ENCODE measurements at places on chromosomes 16 and 17.

GRCh38 chr16:82638095-82638798 lies 11.5 kb downstream of the CDH13 start:
- no peak for DNase-seq

DNA sequence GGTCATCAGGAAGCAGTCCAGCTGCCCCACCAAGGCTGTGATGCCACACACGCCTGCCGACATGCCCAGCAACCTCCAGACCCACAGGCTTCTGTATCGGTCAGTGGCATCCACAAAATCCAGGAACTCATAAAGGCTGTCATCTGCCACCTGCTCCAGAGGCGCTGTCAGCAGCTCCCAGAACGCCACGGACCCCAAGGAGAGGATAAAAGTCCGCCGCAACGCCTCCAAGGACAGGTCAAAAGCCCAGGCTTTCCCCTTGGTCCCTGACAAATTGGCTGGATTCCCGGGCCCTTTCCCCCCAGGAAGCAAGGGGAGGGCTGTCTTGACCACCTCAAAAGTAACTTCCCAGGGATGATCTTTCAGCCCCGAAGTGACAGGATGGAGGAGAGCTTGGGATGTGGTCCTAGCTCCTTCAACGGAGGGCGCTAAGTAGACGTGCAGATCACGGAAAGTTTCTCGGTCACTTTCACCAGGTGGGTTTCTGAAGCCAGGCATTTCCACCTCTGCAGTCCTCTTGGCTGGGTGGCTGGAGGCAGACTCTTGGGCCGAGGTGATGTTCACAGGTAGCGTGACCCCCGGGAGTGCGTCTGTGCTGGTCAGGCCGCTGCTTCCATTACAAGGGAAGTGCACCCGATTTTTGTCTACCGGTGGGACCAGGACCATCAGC lies 854 bp downstream of the MFSD6L start:
- no peak for DNase-seq

DNA sequence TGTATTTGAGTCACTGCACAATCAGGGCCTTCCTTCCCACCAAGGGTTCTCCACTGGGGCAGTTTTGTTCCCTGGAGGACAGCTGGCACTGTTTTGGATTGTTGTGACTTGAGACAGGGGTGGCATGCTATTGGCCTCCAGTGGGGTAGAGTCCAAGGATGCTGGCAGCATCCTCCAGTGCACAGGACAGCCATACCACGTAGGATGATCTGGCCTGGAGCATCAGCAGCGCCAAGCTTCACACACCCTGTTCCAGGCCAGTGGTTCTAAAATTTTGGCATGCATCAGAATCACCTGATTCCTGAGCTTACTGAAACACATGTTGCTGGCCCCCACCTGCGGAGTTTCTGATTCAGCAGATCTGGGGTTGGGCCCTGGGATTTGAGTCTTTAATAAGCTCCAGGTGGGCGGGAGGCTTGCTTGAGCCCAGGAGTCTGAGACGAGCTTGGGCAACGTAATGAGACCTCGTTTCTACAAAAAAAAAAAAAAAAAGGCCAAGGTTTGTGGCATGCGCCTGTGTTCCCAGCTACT lies 83.2 kb downstream of the MGAT5B start:
- DNase-seq, result no peak

GRCh38 chr16:8505327-8505991 lies 84.9 kb downstream of the TMEM114 start:
- DNase-seq, result peak; percentile 3

DNA sequence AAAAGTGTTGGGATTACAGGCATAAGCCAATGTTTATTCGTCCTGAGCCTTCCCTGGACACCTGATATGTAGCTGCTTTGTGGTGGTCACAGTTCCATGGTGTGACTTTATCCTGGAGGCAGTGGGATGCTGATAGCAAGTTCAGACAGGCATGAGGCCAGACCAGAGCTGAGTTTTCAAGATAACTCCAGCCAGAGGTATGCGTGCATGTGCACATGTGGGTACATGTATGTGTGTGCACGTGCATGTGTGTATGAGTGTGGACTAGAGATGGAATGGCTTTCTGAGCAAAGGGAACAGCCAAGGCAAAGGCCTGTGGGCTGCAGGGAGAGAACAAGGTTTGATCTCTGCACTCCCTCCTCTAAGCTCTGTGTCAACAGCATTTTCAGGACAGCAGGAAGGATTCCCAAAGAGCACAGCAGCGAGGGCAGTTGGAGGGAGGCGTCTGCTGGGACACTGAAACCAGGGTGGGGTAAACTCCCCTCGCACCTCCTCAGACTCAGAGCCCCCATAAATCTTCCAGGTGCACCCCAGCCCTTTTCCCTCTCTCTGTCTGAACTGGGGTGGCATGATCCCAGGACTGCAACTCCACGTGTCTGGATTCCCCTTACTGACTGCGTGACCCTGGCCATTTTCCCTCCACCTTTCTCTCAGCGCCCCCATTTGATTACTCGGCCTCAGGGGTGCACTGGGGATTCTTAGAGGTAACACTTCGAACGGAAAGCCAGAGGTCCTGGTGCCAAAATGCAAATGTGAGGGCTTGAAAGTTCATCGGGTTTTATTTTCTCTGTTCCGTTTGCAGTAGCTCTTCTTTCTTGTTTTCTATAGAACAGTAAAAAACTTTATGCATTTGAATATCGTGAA lies 15.3 kb downstream of the NLRC5 start:
- no peak for DNase-seq

DNA sequence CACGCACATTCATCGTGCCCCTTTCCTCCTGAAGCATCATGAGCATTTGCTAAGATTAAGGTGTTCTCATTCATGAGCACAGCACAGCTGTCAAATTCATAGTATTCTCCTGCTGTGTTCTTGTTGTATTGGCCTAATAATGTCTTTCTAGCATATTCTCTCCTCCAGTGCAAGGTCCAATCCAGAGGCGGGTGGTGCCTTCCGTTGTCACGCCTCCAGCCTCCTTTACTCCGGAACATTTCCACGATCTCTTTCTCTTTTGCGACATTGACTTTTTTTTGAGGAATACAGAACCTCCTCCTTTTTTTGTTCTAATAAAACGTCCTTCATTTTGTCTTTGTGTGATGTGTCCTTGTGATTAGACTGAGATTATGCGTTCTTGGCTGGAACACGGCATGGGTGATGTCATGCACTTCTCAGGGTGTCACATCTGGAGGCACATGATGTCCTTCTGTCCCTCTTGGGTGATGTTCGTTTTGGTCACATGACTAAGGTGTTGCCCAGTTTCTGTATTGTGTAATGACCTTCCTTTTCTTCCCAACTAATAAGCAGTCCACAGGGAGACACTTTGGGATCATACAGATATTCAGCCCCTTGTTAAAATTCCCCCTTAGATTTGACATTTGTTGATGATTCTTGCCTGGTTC lies 66.3 kb downstream of the CLEC16A start:
- no peak for DNase-seq

- no peak for DNase-seq
Observed at GRCh38 chr17:72318131-72318530, 197.3 kb downstream of the SOX9 start.

- peak; percentile 52 for DNase-seq
Observed at GRCh38 chr16:4142268-4142667, 26.0 kb upstream of the ADCY9 start.

GRCh38 chr16:67893743-67894399 lies 817 bp downstream of the PSKH1 start:
- DNase-seq, result no peak

DNA sequence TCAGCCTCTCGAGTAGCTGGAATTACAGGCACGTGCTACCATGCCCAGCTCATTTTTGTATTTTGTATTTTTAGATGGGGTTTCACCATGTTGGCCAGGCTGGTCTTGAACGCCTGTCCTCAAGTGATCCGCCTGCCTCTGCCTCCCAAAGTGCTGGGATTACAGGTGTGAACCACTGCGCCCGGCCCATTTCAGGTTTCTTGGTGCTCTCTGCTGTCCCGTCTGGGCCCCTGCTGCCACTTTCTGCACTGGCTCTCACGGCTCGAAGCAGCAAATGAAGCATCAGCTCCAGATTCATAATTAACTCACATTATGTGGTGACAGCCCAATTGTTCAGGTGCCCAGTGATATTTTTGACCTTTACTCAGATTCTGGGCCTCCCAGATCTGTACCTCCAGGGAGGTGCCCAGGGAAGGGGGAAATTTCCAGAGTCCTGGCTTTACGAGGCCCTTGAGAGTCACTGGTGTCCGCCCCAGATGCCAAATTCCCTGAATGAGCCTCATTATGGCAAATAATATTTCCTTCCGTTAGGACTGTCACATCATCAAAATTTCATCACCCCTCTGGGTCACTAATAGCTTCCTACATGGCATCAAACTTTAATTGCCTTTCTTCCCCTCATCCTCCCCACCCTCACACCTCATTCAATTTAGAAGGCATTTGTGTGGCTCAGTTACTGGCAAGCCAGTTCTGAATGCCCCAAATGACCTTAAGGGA lies 9.0 kb downstream of the SDK2 start:
- DNase-seq, result no peak

- peak; percentile 67 for DNase-seq
Observed at GRCh38 chr17:50681263-50682200, 26.2 kb downstream of the ANKRD40 start.

- no peak for DNase-seq
Observed at GRCh38 chr17:37430051-37430627, 23.5 kb downstream of the TADA2A start.

GRCh38 chr17:72439893-72440502 lies 319.2 kb downstream of the SOX9 start:
- no peak for DNase-seq

- DNase-seq, result peak; percentile 9
Observed at GRCh38 chr17:29929006-29929532, 959 bp downstream of the SSH2 start.

DNA sequence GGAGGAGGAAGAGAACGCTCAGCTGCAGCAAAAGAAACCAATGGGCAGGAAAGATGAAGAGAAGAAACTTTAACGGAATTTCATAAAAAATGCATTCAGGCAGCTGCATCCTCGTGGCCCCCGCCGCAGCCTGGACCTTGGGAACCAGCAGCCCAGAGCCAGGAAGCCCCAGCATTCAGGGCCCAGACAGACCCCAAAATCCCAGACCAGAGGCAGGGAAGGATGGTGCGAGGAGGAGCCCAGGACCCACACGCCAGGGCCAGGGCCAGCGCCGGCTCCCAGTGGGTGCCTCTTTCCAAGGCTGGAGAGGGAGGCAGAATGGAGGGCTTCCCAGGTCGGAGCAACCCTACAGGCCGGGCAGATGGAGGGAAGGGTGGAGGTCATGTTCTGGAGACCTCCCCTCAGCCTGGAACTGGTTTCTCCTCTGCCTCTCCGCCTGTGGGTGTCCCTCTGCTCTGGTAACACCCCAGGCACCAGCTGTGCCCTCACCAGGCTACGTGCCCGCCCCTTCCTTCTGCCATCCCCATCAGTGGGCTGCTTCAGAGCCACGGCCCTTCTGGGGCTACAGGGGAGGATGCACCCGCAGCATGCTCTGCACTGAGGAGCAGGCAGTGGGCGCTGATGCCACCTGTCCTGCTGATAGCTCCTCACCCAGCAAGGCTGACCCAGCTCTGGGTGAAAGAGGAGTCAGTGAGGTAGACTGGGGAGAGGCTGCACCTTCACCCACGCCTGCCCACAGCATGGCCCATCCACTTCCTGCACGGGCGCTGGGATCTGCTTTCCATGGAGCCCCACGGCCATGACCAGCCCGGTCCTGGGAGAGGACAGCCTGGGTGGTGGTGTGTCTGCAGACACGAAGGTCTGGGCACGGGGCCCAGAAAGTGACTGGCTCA lies 1.2 kb upstream of the MIF4GD start:
- DNase-seq, result no peak

GRCh38 chr17:43680461-43680860 lies 18.7 kb upstream of the MEOX1 start:
- no peak for DNase-seq

DNA sequence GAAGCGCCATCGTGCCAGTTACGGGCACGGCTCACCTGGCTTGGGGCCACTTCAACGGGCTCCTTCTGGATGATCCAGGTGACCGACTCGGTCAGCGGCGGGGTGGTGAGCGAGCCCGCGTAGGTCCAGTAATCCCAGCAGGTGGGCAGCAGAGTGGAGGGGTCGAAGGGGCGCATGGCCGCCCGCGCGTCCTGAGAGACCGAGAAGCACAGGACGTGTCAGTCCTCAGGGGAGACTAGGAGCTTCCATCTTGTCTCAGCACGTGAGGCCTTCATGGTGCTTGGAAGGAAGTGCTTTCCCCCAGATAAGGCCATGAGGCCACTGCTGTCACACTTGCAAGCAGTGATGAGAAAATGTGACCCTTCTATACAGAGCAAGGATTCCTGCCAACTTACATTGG lies 22.5 kb upstream of the SLC7A5 start:
- no peak for DNase-seq

- no peak for DNase-seq
Observed at GRCh38 chr16:67235816-67236562, 9.1 kb downstream of the TMEM208 start.

GRCh38 chr17:75765981-75766380 lies 989 bp upstream of the GALK1 start:
- no peak for DNase-seq

DNA sequence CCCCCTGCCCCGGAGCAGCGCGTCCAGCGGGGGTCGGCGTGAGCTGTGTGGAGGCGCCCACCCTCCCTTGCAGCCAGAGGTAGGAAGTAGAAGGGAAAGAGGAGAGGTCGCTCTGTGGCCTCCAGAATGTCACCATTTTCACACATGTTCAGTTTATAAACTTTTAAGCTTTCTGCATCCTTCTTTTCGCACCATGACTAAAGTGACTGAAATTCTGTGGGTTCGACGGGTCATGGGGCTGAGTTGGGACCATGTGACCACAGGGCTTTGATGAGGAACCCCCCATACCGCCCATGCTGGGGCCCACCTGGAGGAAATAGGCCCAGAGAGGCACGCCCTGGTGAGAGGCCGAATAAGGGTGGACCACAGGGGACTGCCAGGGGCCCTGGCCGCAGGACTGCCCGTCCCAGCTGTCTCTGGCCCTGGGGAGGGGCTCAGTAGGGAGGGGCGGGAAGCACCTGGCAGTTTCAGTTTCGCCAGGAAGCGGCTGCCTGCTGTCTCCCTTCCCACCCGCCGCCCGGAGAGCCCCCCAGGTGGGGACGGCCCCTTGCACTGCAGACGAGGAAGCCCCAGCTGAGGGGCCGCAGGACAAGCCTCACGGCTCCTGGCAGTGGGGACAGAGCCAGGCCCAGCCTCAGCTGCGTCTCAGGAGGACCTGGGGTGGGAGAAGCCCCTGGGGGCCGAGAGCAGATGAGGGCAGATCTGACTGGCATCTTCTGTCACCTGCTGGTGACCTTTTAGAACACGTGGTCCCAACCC lies 9.0 kb downstream of the CBFA2T3 start:
- DNase-seq, result no peak

DNA sequence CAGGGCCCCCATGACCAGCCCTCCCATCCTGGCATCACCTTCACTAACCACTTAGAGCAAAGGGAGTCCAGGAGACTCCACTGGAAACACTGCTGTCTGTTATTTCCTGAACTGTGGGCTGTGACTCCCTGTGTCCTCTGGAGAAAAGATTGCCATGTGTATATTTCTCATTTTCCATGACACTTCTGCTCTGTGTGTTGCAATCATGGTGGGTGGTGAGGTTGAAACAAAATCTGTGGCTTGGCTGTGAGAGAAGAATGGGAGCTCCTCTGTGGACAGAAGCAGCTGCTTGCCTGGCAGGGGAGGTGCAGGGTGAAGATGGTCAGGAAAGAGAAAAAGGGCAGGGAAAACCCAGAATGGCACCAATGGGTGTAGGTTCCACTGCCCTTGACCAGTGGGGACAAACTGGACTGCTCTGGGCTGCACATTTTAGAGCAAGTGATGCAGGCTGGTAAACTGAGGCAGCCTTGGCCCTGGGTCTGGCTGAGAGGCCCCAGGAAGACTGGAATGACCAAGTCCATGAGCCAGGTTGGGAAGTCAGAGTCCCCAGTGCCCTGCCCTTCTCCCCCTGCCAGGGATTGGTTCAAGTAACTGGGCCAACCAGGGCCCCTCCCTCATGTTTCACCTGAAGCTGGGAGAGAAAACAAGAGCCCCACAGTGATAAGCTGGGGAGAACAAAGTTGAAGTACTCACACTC lies 314.3 kb downstream of the C16orf95 start:
- DNase-seq, result no peak

Measured in CD14-positive monocyte (primary cell).